Hematopoietic multipotent progenitor cell treated with erythropoietin and hydrocortisone succinate and interleukin-3 and kit ligand, for 6 days (in vitro differentiated cells): ENCODE measurements at places on chromosomes 2 and 18.

DNA sequence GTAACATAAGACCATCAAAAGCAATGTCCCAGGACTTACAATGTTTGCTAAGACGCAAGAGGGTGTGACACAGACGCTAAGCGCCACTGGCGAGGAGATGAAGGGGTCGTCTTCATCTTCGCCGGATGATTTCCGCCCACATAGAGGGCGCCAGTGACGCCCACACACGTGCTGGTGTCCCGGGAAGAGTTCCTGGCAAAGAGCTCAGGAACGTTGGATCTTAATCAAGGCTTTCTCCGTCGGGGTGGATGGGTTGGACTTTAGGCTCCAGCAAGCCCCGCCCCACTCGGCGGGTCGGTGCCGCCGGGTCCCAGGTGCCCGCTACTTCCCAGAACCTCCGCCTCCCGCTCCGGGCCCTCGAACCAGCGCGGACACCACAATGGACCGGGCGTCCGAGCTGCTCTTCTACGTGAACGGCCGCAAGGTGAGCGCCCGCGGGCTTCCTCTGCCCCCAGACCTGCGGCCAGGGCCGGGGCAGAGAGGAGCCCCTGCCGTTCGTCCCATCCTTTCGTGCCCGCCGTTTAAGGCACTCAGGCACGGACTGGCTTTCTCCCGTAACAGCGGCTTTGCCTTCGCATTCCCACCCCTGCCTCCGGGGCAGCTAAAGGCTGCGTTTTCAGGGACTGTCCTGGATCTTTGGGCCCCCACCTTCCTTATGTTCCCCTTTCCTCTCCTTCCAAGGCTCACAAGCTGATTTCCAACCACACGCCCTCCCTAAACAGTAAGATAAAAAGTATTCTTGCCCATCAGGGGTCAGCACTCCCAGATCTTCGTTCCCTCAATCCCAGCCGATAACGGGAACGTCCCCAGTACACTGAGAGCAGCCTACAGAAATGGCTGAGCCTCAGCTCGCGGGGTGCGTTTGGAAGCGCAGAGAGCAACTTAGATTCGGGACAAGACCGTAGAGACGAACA lies at the start of gene AOX1:
Gene AOX1, plus strand, starts transcription at position 285 of the 914 bp plus-strand sequence. Its CDS starts 95 bp downstream, at position 380.
- DNase-seq: peak; percentile 58

DNA sequence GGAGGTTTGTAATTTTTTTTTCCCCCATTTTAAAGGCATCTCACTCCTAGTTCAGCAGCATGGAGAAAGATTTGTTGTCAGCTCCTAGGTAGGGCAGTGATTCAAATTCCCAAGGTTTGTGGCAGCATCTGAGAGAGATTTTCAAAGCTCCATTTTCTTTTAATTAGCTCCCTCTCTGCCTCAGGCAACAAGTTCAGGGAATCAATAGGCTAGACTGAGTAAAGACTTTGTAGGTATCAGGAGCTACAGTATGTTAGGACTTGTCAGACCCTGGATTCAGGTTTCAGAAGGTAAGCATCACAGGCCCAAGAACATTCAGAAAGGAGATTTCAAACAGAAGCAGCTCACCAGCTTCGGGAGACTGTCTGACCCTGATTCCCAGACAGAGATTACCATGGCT lies 273.3 kb upstream of the ERBB4 start:
- DNase-seq: no peak

DNA sequence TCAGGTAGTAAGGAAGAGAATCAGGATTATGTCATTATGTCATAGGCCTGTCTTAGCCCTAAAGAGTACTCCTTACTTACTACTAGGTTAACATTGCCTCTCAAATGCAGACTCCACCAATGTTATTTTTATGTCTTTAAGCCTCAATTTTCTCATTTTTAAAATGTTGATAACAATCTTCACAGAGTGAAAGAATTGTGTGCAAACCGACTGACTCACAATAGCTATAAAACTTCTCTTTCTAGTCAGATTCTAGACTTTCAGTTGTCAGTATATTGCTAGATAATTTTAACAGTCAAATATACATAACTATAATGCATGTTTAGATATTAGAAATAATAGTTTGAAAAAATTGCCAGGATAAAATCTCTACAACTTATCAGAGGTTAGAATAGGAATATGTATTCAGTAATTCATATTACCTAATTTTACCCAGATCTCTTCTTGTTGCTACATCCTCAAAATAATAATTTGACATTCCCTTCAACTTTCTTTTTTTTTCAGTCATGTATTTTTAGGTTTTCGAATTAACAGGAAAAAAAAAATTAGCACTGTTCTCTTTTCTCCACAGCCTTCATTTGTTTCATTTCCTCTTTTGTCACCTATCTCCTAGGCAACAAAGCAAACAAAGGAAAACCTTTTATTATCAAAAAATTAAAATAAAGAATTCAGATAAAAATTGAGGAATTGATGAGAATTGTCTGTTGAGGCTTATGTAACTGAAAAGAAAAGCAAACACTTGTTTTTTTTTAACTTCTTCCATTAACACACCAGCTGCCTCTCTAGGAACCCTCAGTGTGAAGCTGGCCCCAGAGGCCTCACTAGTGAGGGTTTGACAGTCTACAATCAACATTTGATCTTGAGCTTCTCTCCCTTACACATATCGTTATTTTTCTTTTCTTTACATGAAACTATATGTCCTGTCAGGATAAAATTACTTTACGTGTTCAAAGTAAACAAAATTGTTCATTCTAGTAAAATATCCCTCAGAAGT lies 279.0 kb downstream of the CALCRL start:
- peak; percentile 35 for DNase-seq

GRCh38 chr2:215970425-215970824 lies 42.9 kb downstream of the MREG start:
- no peak for DNase-seq

DNA sequence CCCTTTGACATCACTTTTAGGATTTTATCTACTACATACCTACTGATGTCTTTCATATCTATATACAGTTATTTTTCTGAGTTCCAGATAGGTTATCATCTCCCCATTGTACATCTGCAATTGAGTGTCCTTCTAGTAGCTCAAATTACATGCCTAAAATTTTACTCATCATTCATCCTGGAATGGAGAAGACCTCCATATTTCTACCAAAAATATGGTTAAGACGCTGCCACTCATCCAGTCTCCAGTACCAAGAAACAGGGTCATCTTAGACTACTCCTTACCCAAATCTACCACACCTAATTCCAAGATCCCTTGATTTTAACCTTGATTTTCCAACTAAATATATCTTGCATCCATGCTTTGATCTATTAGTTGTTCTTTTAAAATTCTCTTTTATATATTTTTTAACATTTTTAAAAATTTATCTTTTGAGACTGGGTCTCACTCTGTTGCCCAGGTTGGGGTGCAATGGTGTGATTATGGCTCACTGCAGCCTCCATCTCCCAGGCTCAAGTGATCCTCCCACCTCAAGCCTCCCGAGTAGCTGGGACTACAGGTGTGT lies 8.6 kb upstream of the CKAP2L start:
- DNase-seq: no peak

- no peak for DNase-seq
These were observed 43.3 kb downstream of the SERTAD2 start for GRCh38 chr2:64610316-64610855.

DNA sequence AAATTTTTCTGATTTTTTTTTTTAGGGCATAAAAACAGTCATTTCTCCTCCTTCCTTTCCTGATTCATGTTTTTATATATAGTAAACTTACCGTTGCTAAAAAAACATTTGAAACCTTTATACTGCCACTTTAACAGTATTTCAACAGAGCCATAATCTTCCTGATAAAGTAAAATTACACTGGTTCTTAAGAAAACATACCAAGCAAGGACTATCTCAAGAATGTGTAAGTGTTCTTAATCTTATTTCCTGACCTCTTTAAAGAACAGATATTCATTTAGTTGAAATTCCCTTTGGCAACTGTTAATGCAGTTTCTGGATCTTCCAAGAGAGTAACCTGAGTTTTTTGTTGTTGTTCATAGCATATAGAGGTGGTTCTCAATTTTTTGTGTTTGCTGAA lies 26.6 kb upstream of the COLEC12 start:
- DNase-seq: no peak

GRCh38 chr18:607930-608329 lies 11.1 kb downstream of the CLUL1 start:
- no peak for DNase-seq

- no peak for DNase-seq
These were observed 468.3 kb upstream of the GYPC start for GRCh38 chr2:126187668-126188067.

GRCh38 chr2:118822572-118822971 lies 24.9 kb downstream of the EN1 start:
- DNase-seq: no peak
